Epithelial cell of proximal tubule (primary cell): ENCODE measurements at places on chromosomes 3 and 15. TPM values are rescaled to one million over a fixed set of nuclear protein-coding genes. Genes with fewer than 3 reads are reported as not detected.

Gene MUSTN1
- total RNA-seq, result not detected in 2 replicates

Gene COL6A5
- not detected in 2 replicates for total RNA-seq

Gene SNRPA1
- 62.4 and 97.7 TPM in 2 replicates for total RNA-seq

DNA sequence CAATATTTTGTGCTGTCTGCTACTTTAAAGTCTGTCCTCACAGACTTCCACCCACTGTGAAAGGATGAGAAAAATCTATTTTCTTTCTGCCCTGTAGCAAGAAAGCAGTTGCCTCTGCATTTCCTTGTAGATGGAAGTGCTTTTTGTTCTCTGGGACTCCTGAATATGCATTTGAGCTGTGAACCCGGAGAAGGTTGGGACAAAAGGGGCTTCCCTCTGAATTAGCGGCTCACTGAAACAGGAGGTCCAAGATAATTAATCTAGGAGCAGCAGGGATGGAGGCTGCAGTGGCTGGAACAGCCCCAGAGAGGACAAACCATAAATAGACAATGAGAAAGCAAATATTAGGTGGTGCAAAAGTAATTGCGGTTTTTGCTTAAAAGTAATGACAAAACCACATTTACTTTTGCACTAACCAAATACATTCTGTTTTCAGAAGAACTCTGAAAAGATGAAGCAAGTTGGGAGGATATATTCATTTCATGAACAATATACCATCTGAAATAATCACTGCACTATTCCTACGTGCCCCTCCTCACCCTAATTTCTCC is 143.4 kb upstream of the KBTBD8 start:
- DNase-seq, result no peak

- DNase-seq, result no peak
Observed at GRCh38 chr15:85710340-85710842, 84.3 kb downstream of the KLHL25 start.
